ENCODE measurements at places on chromosomes 1 and 21. TPM values are rescaled to one million over a fixed set of nuclear protein-coding genes. Genes with fewer than 3 reads are reported as not detected.

The CFHR2 gene
- not detected for total RNA-seq

The CYP4Z1 gene
- total RNA-seq = 4.8 TPM

- no peak for DNase-seq
Observed at GRCh38 chr1:78799926-78800325, 150.3 kb downstream of the IFI44 start.

DNA sequence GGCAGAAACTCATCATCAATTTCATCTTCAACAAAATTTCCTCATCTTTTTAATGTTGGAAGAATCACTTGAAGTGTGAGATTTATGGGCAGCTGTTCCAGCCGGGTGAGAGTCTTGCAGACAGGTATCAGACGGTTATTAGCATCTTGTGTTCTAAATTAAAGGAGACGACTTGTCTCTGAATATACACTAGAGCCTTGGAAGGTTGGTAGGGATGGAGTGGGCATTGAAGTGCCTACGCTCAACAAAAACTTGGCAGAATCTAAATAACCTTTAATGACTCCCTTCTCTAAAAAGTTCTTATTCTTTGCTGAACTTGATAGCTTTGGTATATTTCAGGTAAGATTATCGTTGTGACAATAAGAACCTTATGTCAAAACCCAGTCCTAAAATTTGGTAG is 111.5 kb upstream of the MAGI3 start:
- no peak for DNase-seq

- no peak for DNase-seq
Observed at GRCh38 chr1:204177133-204177532, 11.0 kb upstream of the REN start.

- no peak for DNase-seq
Observed at GRCh38 chr1:57848406-57848805, 424.5 kb upstream of the DAB1 start.

DNA sequence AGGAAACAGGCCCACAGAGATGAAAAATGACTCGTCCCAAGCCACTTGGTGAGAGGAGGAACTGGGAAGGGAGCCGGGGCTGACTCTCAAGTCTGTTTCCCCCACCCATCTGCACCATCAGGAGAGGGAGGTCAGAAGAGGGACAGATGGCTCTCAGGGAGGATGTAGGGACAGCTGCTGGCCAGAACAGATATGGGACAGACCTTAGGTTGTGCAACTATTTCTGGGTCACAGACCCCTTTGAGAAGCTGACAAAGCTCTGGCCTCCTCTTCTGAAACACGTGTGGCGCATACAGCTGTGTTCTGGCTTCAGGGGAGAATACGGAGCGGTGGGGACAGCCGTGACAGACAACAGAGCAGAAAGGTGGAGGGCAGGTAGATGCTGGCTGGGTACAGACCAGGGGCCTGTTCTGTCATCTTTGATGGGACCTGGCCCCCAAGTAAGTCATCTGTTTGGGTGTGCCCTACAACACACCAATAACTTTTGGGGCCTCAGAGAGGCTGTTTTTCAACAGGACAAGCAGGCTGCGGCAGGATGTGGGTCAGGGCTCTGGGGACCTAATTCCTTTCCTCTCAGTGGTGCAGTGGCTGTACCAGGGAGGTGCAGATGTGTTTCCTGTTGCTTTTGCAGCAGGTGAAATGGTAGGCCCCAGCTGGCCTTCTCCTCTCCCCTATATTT is 7.3 kb downstream of the SH3BGRL3 start:
- DNase-seq = no peak

DNA sequence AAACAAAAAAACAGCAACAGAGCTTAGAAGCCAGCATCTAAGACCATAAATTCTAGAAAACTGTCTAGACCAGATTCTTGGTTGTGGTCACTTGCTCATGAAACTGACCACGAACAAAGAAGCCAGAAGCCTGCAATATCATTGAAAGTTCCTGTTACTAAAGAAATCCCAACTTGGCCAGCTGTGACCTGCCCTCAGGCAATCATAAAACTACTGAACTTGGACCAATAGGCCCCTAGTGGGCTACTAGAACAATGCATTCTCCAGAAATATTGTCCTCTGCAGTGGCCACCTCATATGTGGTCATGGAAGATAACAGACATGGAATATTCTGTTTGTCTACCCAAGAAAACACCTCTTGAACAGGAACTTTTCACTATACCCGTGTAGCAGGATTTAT is 87.7 kb downstream of the SPATA17 start:
- no peak for DNase-seq

GRCh38 chr21:38269576-38269936 is 12.8 kb downstream of the KCNJ15 start:
- no peak for DNase-seq

DNA sequence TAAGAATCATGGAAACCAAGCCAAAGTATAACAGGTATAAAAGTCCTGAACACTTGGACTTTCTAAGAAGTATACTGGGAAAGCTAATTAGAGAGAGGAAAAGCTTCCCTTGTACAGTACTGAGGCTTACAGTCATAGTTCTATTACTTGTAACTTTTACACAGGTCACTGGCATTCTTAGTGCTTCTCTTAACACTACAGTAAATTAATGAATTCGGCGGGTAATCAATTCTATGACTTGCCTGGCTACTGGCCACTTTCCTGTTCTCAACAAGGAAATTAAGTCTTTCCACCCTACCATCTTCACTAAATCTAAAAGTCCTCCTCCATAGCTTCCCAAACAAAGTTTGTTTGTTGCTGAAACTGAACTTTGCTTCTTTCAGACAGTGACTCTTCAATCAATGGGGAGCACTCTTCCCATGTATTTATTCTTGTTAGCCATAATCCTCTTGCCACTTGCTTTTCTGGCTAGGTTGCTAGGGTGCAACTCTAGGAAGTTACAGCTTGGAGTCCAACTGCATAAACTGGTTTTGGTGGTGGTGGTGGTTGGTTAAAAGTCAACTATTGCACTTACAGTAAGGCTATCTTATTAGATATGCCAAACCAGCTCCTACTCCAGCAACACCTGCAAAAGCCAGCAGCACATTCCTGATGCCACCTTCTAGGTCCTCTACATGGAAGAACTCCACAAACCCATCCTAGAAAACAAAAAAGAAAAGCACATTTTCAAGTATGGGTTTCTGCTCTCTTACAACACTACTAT is 2.4 kb downstream of the MCL1 start:
- DNase-seq = no peak

DNA sequence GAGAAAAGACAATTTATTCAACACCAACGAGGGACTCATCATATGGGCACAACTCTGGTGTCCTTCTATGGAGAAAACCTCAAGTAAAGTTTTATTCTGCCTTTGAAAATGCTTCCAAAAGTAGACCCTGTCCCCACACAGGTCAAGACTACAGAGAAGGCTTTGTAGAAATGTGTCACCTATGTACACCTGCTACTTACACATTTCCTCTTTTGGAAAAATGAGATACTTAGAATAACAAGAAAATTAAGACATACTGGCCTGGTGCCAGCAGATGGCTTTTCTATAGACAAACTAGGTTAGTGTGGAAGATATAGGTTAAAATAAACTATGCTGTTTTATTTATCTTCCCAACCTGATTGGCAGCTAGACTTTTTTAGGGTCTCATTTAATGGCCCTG is 13.6 kb downstream of the POGK start:
- DNase-seq = no peak

DNA sequence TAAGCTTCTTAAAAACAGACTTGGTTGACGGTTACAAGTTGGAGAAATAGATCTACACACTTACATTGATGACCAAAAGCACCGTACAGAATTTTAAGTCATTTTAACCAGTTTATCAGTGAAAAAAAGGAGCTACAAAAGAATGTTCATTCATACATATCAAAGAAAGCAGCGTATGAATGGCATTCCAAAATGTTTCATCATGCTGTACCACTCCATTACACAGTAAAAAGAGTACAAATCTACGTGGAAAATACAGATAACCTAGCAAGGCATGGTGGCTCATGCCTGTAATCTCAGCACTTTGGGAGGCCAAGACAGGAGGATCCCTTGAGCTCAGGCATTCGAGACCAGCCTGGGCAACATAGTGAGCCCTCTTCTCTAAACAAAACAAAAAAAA is 40.3 kb downstream of the ZZZ3 start:
- DNase-seq = no peak

DNA sequence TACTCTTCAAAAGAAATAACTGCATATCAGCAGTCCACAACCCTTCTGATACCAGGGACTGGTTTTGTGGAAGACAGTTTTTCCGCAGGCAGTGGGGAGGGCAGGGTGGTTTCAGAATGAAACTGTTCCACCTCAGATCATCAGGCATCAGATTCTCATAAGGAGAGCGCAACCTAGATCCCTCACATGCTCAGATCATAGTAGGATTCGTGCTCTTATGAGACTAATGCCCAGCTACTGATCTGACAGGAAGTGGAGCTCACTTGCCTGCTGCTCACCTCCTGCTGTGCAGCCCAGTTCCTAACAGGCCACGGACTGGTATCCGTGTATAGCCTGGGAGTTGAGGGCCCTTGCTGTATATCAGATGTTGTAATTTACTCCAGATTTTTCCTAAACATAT is 11.5 kb downstream of the RO60 start:
- no peak for DNase-seq

DNA sequence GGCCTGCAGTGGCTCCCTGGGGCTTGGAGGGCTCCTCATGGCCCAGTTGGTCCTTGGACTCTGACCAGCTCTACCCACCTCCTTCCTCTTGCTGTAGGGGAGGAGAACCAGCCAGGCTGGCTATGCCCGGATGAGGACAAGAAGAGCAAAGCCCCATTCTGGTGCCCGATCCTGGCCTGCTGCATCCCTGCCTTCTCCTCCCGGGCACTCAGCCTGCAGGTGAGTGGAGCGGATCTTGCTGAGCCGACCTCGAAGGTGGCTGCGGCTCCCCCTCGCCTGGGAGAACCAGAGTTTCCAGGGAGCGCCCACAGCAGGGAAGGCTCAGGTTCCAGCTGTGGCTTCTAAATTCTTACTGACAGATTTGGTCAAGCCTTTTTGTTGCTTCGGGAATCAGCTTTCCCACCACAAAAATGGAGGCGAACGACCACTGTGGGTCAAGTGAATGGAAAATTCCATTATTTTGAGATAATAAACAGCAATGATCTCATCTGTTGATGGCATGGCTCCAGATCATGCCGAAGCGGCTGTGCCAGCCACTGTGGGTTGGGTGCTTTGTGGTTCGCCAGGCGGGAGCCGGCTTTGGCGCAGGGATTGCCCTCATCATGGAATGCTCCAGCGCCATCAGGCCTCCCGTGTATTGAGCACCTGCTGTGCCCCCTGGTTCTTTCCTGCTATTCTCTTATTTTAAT is 106.5 kb upstream of the ACTL8 start:
- DNase-seq = peak; percentile 92

GRCh38 chr1:34050709-34051485 is 114.1 kb downstream of the CSMD2 start:
- DNase-seq = no peak
